NK-92 treated with Interleukin-12 subunit alpha and Interleukin-12 subunit beta, amount 100 ng/mL, for 24 hours (cell line): ENCODE measurements at places on chromosomes 3 and 15.

GRCh38 chr15:75584121-75584520 lies 5.0 kb upstream of the PTPN9 start:
- DNase-seq = no peak

DNA sequence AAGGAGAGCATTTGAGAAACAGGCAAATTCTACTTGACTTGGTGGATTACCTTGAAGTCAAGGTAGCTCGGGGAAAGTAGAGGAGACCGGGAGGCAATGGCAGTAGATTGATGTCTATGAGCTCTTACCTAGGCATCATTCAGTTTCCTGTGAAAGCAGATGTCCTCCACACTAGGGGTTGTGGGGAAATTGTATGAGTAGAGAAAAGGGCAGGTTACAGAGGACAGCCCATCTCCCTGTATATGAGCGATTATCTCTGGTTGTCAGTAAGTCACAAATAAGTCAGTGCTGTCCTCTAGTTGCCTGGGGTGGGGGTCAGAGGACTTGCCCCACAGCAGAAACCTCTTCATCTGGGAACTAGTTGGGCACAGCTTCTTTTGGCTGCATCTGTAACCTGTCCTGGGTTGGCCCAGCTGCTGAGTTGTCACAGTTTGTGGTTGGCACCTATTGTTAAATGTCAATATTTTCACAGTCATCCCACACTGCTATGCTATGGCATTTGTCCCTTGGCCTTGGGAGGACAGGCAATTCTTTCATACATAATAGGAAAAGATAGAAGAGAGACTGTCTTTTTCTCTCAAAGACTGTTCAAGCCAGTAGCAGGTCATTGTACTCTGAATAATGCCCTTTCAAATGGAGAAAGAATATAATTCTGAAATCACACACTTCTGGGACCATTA lies 53.6 kb upstream of the LRRFIP2 start:
- no peak for DNase-seq

DNA sequence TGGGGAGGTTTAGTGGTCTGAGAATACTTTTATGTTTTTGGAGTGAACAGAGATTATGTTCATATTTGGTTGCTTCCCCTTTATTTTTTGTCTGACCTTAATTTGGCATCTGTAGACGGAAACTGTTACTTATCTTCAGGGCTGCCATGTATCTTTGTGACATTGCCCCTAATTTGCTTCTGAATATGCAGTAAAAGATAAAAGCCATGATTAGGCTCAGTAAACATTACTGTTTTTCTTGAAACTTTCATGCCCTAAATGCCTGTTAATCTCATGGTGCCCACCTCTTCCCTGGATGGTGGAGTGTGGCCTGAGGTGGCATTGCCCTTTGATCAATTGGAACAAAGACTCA lies 106.7 kb downstream of the C3orf70 start:
- DNase-seq = no peak

GRCh38 chr3:86708893-86709292 lies 282.1 kb downstream of the VGLL3 start:
- no peak for DNase-seq

GRCh38 chr15:31236184-31237042 lies 90.2 kb upstream of the KLF13 start:
- no peak for DNase-seq

- DNase-seq = no peak
These were observed 14.6 kb upstream of the MAGEF1 start for GRCh38 chr3:184726497-184726896.

GRCh38 chr3:52461874-52462273 lies 6.5 kb downstream of the NISCH start:
- no peak for DNase-seq

DNA sequence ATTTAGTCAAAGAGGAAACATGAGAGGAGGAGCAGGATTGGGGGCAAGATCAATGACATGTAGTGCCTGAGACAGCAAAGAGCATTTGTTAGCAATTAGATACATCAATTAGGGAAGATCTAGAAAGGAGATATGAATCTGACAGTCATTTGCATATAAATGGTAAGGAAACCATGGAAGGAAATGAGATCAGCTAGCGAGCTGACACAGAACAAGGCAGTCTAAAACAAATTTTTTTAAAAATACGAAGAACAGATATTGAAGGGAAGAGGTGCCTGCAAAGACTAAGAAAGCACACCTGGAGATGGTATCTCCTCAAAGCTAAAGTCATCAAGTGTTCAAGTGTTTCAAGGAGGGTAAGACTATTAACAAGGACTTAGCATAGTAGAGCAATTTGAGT lies 4.6 kb downstream of the EPM2AIP1 start:
- no peak for DNase-seq

- peak; percentile 29 for DNase-seq
These were observed 1.4 kb downstream of the FURIN start for GRCh38 chr15:90869601-90870353.

DNA sequence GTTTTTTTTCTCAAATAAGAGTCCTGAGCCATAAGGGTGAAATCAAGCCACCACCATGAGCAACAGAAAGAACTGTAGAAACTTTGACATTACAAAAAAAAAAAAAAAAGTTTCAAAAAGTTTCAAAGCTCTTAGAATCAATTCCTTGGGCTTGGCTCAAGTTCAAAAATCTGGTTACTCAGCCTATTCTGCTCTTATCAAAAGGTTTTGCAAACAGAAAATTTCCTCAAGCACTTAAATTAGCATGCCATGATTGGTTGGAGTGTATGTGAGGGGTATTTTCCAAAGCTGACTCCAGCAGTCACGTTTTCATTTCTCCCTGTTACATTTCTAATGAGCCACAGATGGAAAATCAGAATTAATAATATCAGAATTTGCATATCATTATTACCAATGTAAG lies 12.1 kb upstream of the PEX5L start:
- DNase-seq = no peak

GRCh38 chr3:77102951-77103769 lies 63.3 kb downstream of the ROBO2 start:
- DNase-seq = no peak

DNA sequence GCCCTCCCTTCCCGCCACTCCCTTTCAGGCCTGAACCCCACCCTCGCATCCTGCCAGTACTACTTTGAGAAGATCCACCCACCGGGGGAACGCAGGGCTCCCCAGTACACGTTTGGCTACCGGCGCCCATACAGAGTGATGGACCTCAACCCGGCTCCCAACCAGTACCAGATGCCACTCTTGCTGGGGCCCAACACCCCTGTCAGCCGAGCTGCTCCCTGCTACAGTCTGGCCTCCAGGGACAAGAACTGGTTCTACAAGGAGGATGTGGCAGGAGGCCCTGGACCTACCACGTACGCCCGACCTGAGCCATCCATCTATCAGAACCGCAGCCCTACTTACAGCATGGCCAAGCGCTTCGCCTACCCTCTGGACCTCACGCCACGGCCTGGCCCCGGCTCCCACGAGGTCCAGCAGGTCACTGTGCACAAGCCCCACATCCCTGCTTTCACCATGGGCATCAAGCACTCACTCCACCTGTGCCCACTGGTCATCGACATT lies 14.4 kb upstream of the CSPG4 start:
- no peak for DNase-seq

DNA sequence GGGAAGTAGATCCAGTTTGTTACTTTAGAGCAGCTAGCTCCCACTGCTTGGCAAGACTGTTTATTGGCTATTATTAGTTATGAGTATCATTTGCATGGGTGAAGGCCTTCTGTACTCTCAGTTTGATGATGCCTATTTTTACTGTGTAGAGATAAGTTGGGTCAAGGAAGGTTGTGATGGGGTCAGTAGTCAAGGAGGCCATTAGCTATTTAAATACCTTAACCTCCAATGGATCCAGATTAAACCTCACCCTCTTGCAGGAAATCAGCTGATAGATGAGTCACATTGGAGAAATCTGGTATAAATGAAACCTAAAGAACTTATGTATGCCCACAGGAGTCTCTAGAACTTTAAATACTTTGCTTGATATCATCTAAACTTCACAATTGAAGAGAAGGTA lies 45.0 kb downstream of the THBS1 start:
- no peak for DNase-seq

GRCh38 chr3:182519569-182519968 lies 273.7 kb upstream of the ATP11B start:
- DNase-seq = no peak

DNA sequence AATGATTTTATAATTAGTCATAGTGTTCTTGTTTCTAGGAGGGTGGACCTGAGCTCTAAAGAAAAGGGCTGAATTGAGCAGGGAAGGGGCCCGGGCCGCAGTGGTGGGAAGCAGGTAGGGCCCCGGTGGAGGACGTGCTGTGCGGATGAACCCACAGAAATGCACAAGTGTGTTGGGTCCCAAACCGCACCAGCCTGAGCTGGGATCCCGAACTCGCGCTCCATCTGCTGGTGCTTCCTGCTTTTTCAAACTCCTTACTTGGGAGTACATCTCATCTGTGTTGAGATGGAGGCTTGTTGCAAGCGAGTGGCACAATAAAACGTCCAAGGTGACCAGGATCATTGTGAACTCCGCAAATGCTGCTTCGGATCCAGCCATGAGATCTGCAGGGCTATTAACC lies 244.8 kb upstream of the IGF1R start:
- no peak for DNase-seq

- DNase-seq = no peak
These were observed 3.5 kb upstream of the TGFBR2 start for GRCh38 chr3:30602946-30603345.
